ENCODE measurements at places on chromosomes 6 and 20. TPM values are rescaled to one million over a fixed set of nuclear protein-coding genes. Genes with fewer than 3 reads are reported as not detected.

PGC gene
- not detected for total RNA-seq

SLC17A1 gene
- not detected for total RNA-seq

B3GAT2 gene
- total RNA-seq = not detected

ZNF337 gene
- total RNA-seq = 8.0 TPM

RNF146 gene
- total RNA-seq = 64.3 TPM

- no peak for DNase-seq
Measured at GRCh38 chr6:91142154-91142553, 555.3 kb upstream of the MAP3K7 start.

DNA sequence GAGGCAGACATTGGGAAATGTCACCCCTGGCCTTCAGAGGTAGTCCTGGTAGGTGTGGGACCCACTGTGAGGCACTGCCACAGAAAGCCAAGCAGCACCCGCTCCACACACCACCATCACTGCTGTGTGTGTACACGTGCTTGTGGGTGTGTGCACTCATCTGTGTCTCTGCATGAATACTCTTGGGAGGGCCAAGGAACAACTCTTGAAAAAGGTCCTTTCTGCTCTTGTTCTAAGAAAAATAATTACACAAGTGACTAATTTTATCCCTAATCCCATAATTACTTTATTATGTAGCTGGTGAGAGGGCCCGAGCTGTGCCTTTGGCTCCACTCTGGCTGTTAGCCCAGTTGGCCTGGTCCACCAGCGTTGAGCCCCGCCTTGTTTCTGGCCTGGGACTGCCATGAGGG lies 21.7 kb upstream of the EPB41L1 start:
- no peak for DNase-seq

GRCh38 chr20:15302075-15302474 lies 964.7 kb upstream of the FLRT3 start:
- no peak for DNase-seq

DNA sequence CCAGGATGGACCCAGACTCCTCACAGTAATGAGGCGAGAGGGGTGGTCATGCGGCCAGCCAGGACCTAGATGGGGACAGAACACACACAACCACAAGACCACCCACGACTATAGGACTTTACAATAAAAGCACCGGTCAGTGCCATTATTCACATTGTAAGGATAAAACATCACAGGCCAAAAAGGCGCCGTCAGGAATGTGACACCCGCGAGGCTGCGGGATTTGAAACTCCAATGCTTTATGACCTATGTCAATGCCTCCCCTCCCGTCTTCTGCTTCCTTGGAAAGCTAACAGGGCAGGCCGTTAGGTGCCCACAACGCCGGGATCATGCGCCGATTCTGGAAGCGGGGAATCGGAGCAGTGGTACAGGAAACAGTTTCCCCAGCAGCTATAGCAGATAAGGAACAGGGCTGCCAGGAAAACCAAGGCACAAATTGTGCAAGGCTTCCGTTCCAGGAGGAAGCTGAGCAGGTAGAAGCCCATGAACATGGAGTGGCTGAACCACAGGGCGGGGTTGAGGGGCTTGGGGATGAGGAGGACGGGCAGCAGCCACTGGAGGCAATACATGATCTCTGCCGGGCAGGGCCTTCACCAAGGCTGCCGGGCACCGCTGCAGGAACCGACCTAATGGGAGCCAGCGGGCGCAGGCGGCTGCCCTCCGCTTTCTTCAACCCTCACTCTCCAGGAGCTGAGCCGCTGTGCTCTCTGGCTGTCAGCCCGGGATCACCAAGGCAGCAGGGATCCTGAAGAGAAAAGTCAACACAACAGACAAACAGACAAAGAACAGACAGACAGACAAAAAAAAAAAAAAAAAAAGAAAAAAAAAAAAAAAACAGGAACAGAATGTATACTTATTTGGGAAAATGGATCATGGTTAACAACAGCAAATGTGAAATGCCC lies 2.2 kb upstream of the NNAT start:
- DNase-seq = no peak

DNA sequence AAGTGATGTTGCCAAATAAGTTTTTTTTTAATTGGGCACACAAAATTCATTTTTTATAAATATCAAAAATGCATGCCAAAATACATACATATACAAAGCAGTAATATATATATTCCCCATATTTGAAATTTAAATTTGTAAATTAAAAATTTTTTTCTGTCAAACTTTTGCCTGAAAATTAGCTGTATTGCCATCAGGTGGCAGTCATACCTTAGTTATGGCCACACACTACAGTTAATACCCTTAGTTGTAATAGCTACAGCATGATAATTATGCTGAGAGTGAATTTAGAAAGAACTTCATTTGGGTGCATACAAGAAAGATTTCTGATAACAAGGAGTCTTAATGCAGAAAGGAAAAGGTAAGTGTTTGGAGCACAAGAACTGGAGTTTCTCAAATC lies 46.2 kb upstream of the SDHAF4 start:
- no peak for DNase-seq

- no peak for DNase-seq
Measured at GRCh38 chr6:35850208-35850607, 45.1 kb downstream of the LHFPL5 start.

GRCh38 chr6:164502833-164503232 lies 806.6 kb downstream of the C6orf118 start:
- no peak for DNase-seq
